ENCODE measurements at places on chromosomes 5 and 9. TPM values are rescaled to one million over a fixed set of nuclear protein-coding genes. Genes with fewer than 3 reads are reported as not detected.

Gene LRRC19
- total RNA-seq, result not detected

DNA sequence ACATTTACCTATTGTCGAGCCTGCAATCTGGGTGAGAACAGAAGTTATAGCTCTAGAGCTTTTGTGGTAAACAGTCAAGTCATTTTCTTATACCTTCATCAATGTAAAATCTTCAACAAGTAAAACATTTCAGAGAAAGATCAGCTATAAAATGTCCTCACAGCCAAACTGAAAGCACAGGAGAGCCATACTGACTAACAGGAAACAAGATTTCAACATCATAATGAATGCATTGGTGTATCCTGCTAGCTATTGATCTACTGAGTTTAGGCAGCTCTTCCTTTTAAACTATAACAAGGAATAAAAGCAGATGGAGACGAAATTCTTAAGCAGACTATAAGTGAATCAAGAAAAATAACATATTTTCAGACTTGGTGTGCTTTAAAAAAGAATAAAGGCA is 1522.9 kb upstream of the WWC1 start:
- no peak for DNase-seq

GRCh38 chr5:37005252-37005651 is 128.7 kb downstream of the NIPBL start:
- DNase-seq, result no peak

Gene SPATA31D4
- not detected for total RNA-seq

Gene ZDHHC11B
- 0.19 TPM for total RNA-seq

- no peak for DNase-seq
Observed at GRCh38 chr9:2623288-2624050, 1.9 kb downstream of the VLDLR start.

Gene LIX1
- total RNA-seq, result not detected

Gene MAN1B1
- 38.6 TPM for total RNA-seq

Gene TEX48
- not detected for total RNA-seq

DNA sequence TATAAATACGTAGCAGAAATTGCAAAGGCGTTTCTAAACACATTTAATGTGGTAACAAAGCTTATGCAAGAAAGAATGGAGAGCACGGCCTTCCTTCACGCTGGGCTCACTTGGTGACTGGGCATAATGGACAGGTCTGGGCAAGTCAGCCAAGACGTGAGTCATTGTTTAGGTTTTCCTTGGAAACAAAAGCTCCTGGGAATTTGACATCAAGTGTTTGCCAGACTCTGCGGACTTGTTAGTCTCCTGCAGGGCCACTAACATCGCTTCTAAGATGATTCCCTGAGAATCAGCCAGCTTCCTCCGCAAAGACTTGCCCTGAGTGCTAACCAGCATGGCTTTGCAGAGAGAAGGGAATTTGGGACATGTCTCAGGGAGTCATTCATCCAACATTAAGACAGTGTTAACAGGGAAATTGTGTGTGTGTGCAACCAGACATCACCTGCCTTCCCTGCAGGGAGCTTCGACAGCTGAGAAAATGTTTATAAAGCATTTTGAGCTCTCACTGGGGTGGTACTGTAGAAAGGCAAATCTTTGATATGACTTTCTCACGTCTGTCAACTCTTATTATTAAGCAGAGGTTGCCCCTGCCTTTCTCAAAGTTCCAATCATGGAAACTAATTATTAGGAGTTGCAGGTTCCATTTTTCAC is 182.5 kb downstream of the NTRK2 start:
- peak; percentile 91 for DNase-seq

- no peak for DNase-seq
Observed at GRCh38 chr9:137317718-137318511, 15.8 kb upstream of the NRARP start.

- DNase-seq, result no peak
Observed at GRCh38 chr9:95023217-95024003, 294.1 kb downstream of the FANCC start.

DNA sequence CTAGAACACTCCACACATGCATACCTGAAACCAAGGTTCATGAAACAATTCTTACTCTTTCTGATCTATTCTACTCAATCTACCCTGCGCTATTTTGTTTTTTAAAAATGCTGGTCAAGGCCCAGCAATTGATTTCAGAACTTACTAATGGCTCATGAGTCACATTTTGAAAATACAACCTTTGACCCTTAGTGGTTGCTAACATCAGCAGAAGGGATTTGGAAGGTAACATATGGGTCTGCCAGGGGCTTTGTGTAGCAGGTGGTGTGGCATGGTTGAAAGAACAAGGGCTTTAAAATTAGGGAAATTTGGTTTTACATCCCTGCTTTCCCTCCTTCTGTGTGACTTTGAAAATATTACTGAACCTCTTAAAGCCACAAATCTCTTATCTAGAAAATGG is 101.4 kb downstream of the ATG10 start:
- no peak for DNase-seq

Gene ITGA1
- 23.8 TPM for total RNA-seq

DNA sequence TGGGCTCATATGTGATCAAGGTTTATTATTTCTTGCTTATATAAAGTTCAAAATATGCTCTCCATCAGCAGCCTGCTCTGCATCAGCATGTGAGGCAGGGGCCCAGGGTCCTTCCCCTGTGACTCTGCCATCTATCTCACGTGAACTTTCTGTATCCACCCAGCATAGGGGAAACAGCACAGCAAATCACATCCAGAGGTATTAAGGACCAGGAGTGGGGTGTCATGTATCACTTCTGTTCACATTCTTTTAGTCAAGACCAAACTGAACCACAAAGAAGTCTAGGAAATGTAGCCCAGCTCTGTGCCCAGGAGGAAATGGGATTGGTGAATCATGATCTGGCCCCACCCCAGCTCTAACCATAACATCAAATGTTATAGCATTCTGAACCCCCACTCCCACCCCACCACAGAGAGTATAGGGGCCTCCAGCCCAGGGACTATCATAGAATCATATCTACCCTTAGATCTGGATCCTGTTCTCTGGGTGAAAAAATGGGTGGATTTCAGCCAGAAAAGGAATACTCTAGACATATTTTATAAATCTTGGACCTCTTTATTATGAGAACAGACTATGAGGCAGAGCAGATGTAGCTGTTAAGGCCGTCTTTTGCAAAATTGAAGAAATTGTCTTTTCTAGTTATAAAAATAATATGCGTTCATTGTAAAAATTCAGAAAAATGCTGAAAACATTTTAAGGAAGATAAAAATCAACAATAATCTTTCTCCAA is 473.7 kb downstream of the ARHGEF28 start:
- no peak for DNase-seq

Gene C5orf47
- not detected for total RNA-seq

GRCh38 chr5:145680767-145681166 is 154.4 kb downstream of the PRELID2 start:
- DNase-seq, result no peak

DNA sequence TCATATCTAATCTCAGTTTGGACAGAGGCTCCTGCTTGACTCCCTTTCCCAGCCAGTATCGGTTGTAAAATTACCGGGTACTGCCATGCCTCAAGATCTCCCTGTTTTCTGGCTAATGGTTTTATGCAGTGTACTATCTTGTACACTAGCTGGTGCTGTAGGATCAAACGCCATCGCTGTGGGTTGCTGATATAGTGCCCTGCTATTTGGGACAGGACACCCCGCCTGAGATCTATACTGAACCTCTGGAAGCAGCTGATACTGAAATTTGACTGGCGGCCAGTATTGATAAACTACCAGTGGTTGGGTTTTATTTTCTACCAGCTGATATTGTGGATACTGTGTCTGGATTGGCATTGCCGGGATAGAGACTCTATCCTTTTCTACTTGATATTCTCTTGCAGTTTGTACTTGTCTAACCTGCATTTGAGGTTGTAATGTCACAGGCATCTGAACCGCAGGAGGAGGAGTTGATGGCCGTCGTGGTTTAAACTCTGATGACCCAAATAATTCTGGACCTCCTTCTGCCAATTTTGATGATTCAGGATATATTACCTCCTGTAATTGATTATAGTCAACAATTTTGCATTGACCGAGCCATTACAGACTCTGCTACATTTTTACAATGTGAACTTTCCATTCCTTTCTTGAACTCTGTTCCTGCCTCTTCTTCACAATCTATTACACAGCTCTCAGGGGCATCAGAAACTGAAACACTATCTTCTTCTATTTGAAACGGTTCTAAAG is 112.5 kb upstream of the LARP1 start:
- peak; percentile 21 for DNase-seq

- DNase-seq, result no peak
Observed at GRCh38 chr5:139772089-139772791, 23.4 kb upstream of the PSD2 start.

DNA sequence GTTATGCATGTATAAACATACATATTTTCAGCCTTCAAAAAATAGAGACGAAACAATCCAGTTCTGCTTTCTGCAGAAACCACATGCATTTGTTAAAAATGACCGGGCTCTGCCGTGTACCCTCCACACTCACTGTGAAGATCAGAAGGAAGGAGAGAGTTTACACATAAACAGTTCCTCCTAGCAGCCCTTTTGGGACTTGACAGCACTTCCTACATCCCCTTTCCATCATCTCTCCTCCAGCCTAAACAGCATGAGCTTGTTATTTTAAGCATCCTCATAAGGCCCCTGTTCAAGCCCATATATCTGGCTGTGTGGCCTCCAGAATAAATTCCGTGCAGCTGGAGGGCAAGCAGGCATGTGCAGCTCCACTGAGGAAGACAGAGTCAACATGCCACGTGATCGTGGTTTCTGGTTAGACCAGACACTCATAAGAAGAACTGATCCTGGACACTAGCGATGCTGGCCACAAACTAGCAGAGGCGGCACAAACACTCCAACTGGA is 42.2 kb downstream of the NIPAL4 start:
- DNase-seq, result no peak

Gene ST8SIA4
- total RNA-seq, result 29.0 TPM

Gene FAM163B
- total RNA-seq, result not detected

DNA sequence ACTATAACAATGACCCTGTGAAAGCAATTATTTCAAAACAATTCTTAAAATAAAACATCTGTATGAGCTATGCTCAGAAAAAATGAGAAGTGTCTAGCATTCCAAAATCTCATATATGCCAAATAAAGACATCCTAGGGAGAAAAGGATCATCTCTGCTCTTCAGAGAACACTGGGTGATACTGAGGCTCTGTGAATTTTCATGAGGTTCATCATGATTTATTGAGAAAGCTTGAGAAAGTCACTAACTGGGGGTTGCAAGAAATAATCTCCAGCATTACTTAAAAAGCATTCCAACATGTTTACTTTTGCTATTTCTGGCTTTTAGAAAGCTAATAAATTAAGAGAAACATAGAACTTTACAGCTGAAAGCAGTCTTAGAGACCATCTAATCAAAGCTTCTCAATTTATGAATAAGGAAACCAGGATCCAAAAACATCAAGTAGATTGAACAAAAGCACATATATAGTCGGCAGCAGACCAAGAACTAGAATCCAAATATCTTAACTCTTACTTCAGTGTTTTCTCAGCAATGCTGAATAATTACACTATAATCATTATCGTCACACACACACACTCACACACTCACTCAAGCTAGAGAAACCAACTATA is 372.8 kb downstream of the NR2F1-AS1 start:
- no peak for DNase-seq

Gene HMMR
- total RNA-seq, result 45.7 TPM

Gene TAL2
- total RNA-seq, result 0.15 TPM

- no peak for DNase-seq
Observed at GRCh38 chr9:128735373-128735772, 11.4 kb upstream of the ZDHHC12 start.

DNA sequence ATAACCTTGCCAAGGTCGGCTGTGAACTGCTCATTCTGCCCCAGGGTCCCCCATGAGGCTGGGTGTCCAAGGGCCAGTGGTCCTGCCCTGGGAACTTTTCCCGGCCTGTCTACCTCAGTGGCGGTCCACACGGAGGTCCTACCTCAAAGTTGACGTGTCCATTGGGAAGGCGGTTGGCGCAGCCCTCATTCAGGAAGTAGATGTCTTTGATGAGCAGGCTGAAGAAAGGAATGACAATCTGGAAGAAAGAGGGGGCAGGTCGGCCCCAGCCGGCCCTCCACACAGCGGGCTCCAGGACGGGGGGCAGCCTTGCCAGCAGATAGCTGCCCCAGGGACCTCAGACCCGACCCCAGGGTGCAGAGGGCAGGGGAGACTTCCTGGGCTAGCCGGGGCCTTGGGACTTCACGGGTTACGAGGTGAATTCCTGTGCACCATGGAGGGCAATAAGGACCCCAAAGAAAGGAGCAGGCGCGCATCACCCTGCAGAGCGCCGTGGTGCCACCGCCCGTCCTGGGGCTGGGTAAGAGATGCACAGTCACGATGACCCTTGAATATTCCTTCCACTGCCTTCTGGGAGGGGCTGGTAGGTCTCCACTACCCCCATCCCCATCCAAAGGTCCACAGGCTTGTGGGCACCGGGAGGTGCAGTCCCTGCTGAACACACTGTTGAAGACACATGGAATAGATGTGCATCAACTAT is 42.9 kb upstream of the RNF130 start:
- DNase-seq, result no peak

DNA sequence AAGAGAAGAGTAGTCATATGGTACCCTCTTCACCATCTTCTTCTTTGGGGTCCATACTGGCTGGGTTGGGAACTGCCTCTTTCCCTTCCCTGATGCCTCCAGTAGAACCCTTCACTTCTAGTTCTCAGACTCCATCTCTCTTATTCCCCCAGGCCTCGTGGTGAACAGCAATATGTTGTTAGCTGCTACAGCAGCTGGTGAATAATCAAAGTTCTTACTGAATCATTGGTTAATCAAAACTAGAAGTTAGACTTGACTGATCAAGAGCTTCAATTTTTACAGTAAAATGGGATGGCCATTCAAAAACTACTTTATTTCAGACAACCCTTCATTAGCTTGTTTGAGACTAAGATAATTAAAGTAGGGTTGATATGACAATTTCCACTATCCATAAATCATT is 190.9 kb upstream of the GNA14 start:
- no peak for DNase-seq

GRCh38 chr9:122382901-122383850 is 12.4 kb downstream of the PTGS1 start:
- DNase-seq, result no peak

Gene TAF11L5
- total RNA-seq, result not detected

GRCh38 chr9:73269430-73270101 is 117.9 kb downstream of the ANXA1 start:
- peak; percentile 64 for DNase-seq

DNA sequence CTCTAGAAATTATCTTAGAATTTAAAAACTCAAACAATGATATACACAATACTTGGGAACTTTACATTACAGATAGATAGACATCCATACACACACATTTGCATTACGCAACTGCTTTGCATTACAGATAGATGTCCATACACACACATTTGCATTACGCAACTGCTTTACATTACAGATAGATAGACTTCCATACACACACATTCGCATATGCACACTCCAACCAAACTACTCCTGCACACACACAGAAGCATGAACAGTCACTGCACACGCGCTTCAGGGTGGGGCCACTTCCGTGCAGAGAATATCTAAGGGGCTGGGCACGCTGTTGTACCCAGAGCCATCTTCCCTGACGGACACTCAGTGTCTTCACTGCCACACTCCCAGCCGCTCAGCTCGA is 7.9 kb upstream of the ADAMTS16 start:
- no peak for DNase-seq

DNA sequence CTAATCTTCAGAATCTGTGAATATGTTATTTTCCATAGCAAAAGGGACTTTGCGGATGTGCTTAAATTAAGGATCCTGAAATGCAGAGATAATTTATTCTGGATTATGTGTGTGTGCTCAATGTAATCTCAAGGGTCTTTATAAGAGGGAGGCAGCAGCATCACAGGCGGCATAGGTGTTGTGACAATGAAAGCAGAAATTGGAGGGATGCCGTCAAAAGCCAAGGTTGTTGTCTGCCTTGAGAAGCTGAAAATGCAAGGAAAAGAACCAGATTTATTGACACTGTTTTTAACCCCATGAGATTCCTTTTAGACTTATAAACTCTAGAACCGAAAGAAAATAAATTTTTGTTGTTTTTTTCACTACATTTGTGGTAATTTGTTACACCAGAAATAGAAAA is 948.5 kb downstream of the TLE4 start:
- DNase-seq, result no peak
